Naive thymus-derived CD4-positive, alpha-beta T cell (primary cell): ENCODE measurements at places on chromosomes 12 and 14. TPM values are rescaled to one million over a fixed set of nuclear protein-coding genes. Genes with fewer than 3 reads are reported as not detected.

SLC39A5 gene
- 0.43 TPM for total RNA-seq

SAMD4A gene
- total RNA-seq = 5.7 TPM

SMIM41 gene
- total RNA-seq = not detected

MIPOL1 gene
- not detected in 2 replicates for total RNA-seq

DNA sequence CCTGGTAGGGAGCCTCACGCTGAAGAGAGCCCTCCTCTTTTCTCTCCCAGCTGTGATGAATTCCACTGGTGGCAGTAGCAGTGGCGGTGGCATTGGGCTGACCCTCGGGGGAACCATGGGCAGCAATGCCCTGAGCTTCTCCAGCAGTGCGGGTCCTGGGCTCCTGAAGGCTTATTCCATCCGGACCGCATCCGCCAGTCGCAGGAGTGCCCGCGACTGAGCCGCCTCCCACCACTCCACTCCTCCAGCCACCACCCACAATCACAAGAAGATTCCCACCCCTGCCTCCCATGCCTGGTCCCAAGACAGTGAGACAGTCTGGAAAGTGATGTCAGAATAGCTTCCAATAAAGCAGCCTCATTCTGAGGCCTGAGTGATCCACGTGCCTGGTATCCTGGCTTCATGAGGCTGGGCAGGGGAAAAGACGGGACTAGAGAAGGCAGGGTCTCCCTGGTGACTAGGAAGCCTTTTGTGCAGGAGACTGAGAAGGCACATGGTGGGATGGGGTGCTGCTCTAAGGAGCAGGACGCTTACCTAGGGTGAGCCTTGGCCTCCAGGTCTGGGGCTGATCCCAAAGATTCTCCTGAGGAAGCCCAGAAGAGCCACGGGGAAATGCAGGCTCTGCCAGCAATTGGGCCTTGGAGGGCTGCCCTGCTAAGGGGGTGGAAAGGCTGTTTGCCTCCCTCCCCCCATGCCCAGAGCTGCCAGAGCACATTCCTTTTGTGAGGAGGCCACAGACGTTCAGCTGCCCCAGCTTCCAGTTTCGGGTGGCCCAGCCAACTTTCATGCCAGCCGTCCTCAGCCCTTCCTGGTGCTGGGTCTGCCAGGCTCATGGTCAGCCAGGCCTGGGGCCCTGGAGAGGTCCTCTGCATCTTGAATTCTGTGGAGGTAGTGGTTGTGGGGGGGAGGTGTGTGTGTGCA lies 15.8 kb downstream of the KRT7 start:
- no peak for DNase-seq

GRCh38 chr12:128204711-128205110 lies 62.3 kb upstream of the TMEM132C start:
- DNase-seq = no peak

GRCh38 chr14:104442107-104442551 lies 137.4 kb upstream of the C14orf180 start:
- no peak for DNase-seq

DPY19L2 gene
- 0.69 TPM for total RNA-seq

- no peak for DNase-seq
Observed at GRCh38 chr14:77217551-77217950, 36.0 kb downstream of the TMEM63C start.

DNA sequence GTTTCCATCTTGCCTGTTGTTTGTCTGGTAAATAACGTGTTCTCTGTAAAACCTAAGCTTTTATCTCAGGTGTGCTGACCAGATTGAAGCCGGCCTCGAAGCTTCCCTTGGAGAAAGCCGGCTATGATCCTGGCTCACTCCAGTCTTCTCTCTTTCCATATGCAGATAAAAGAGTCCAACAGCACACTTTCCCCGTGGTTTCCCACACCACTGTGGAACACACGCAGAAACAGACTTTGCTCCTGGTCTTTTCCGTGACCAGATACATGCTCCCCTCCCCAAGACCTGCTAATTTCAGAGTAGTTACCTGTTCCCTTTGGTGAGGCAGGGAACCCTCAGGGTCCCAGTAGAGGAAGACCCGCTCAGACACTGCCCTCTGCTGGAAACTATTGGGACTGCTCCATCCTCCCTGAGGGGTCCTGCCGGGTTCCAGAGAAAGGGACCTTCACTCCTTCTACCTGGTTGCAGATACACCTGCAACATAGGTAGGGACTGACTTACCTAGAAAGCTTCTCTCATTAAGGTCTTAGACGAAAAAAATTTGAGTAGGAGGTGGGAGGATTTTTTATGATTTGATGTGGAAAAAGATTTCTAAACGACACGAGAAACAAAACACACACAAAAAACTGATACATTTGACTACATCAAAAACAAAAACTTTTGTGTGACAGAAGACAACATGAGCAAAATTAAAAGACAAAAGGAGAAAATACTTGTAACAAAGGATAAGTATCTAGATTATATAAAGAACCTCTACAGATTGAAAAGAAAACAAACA lies 415.4 kb upstream of the CCDC196 start:
- DNase-seq = peak; percentile 72

DNA sequence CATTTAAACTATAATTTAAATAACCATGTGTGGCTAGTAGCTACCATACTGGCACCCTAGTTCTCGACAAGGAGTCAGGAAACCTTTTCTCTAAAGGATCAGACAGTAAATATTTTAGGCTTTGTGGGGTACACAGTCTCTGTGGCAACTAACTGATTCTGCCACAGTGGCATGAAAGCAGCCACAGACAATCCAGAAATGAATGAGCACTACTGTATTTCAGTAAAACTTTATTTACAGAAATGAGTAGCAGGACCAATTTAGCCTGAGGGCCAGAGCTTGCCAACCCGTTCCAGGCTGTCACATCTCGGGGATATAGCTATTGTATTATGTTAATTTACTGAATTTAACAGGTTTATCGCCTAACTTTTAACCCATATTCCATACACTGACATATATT lies 278.7 kb downstream of the ITPR2 start:
- no peak for DNase-seq
